Mucosa of descending colon (tissue), 3 donors: ENCODE measurements at places on chromosomes 7 and 10. TPM values are rescaled to one million over a fixed set of nuclear protein-coding genes. Genes with fewer than 3 reads are reported as not detected.

The IL6 gene
- total RNA-seq, result 2.2 TPM

The CPSF4 gene
- 33.5 TPM for total RNA-seq

GRCh38 chr10:66929375-66929774, 3.5 kb downstream of the LRRTM3 start:
- no peak for DNase-seq

The PTN gene
- 10.9 TPM for total RNA-seq

The PRSS37 gene
- not detected for total RNA-seq

DNA sequence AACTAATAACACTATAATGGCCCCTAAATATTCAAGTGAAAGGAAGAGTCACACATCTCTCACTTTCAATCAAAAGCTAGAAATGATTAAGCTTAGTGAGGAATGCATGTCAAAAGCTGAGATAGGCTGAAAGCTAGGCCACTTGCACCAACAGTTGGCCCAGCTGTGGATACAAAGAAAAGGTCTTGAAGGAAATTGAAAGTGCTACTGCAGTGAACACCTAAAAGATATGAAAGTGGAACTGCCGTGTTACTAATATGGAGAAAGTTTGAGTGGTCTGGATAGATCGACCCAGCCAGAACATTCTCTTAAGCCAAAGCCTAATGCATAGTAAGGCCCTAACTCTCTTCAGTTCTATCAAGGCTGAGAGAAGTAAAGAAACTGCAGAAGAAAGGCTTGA, 12.1 kb upstream of the SNX13 start:
- DNase-seq, result no peak

- DNase-seq, result no peak
These were observed 87.5 kb downstream of the ANKRD7 start for GRCh38 chr7:118312051-118312450.

DNA sequence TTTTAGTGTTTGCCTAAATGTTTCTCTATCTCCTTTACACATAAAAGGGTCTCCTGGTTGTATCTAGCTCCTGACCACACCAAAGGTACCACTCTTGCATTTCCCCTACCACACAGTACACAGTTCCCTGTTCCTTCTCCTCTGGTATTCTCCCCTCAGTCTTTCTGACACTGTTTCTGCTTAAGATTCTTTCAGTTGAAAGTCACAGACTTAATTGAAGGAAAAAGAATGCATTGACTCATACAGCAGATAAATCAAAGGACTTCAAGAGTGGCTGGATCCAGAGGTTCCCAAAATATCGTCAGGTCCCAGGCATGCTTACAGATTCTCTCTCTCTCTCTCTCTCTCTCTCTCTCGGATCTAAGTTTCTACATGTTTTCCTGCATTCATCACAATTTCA, 185.6 kb upstream of the LRGUK start:
- DNase-seq, result no peak

- no peak for DNase-seq
These were observed 850.8 kb downstream of the GRM8 start for GRCh38 chr7:126401918-126402317.

The WEE2 gene
- not detected for total RNA-seq

GRCh38 chr7:112452102-112452888, 2.0 kb downstream of the IFRD1 start:
- DNase-seq, result peak; percentile 44

- no peak for DNase-seq
These were observed 81.2 kb downstream of the ANKRD7 start for GRCh38 chr7:118305671-118306070.

- DNase-seq, result no peak
These were observed 126.4 kb upstream of the RSU1 start for GRCh38 chr10:16943295-16944285.
